ENCODE measurements at places on chromosomes 1 and 21. TPM values are rescaled to one million over a fixed set of nuclear protein-coding genes. Genes with fewer than 3 reads are reported as not detected.

TMPRSS2 gene
- total RNA-seq, result 9.3 TPM

CD2 gene
- total RNA-seq, result not detected

CFAP45 gene
- 1.6 TPM for total RNA-seq

GPN2 gene
- 24.6 TPM for total RNA-seq

DNA sequence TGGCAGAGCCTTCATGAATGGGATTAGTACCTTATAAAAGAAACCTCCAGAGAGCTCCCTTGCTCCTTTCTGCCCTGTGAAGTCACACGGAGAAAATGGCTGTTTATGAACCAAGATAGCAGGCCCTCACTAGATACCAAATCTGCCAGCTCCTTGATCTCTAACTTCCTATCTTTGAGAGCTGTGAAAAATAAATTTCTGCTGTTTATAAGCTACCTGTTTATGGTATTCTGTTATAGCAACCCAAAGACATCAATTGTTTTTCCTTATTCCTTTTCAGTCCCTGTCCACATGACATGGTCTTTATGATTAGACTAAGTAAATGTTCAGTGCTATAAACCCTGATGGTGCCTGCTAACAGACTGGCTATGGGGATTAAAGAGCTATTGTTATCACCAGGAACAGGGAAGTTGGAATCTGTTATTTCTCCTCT, 9.7 kb upstream of the STIL start:
- DNase-seq, result no peak
- H3K27ac ChIP-seq, result no peak overlapping the region
- H3K4me1 ChIP-seq, result no peaks in the 10 kb centered on the region

- no peak for DNase-seq
- H3K36me3 ChIP-seq, result no peaks in the 10 kb centered on the region
- no peak overlapping the region for H3K27ac ChIP-seq
- no peak overlapping the region for H3K4me3 ChIP-seq
- no peaks in the 10 kb centered on the region for H3K4me1 ChIP-seq
- H3K27me3 ChIP-seq, result peaks cover 99% of the 10 kb centered on the region
Measured at GRCh38 chr1:2926447-2927055, 94.7 kb upstream of the ACTRT2 start.

DNA sequence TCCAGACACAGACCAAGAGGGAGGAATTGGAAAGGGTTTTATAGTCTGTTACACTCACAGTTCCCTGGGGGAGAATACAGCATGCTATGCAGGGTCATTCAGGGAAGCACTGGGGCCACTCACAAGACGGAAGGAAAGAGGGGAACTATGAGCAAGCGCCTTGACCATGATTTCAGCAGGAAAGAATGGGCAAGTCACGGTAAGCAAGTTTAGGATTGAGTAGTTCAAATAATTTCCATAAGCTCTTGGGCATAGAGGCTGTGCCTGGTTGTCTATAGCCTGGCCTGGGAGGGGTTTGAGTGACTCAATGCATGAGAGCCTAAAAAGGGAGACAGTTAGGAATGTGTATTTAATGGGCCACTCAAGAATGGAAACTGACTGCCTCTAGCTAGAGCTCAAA, 176.7 kb downstream of the TTLL7 start:
- no peak overlapping the region for H3K27ac ChIP-seq
- no peaks in the 10 kb centered on the region for H3K27me3 ChIP-seq
- H3K4me1 ChIP-seq, result no peaks in the 10 kb centered on the region
- no peak overlapping the region for H3K4me3 ChIP-seq
- DNase-seq, result no peak

GRCh38 chr1:209513226-209513625, 70.3 kb upstream of the CAMK1G start:
- no peaks in the 10 kb centered on the region for H3K36me3 ChIP-seq
- DNase-seq, result peak; percentile 85
- H3K4me1 ChIP-seq, result no peaks in the 10 kb centered on the region
- no peak overlapping the region for H3K4me3 ChIP-seq
- H3K27ac ChIP-seq, result no peak overlapping the region
- no peaks in the 10 kb centered on the region for H3K27me3 ChIP-seq

DNA sequence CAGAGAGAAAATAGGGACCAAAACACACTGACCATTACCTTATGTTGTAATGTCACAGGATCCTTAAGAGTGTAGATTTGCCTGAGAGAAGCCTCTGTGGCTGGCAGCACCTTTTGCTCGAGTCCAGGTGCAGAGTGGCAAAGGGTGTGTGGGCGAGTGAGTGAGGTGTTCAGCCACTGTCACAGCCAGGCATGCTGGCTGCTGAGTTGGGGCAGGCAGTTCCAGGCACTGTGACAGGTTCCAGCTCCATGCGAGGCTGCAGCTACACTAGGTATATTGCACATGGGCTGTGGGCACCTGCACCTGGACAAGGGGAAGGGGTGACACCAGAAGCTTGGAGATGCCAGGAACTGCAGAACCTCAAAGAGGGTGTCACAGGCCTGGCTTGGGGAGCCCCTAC, 1370.4 kb upstream of the PRMT6 start:
- no peaks in the 10 kb centered on the region for H3K4me1 ChIP-seq
- no peak overlapping the region for H3K4me3 ChIP-seq
- H3K36me3 ChIP-seq, result no peaks in the 10 kb centered on the region
- no peaks in the 10 kb centered on the region for H3K27me3 ChIP-seq
- DNase-seq, result no peak

DNA sequence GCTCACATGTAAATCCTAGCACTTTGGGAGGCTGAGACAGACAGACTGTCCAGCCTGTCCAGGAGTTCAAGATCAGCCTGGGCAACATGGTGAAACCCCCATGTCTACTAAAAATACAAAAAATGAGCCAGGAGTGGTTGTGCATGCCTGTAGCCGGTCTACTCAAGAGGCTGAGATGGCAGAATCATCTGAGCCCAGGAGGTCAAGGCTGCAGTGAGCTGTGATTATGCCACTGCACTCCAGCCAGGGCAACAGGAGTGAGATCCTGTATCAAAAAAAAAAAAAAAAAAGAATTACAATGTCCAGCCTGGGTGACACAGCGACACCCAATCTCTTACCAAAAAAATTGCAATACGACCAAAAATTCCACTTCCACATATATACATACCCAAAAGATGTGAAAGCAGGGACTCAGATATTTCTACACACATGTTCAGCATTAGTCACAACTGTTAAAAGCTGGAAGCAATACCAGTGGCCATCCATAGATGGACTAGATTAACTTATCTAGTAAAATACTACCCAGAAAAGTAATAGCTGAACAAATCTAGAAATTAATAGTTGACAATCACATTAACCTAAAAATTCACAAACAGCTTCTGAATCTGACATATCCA, 49.2 kb downstream of the ASH1L start:
- peak; percentile 33 for DNase-seq
- H3K4me3 ChIP-seq, result no peak overlapping the region

All from PC-3 (cell line).